ENCODE measurements at places on chromosomes 11 and 22.

- no peak for DNase-seq
Observed at GRCh38 chr11:20873054-20873453, 203.7 kb downstream of the NELL1 start.

DNA sequence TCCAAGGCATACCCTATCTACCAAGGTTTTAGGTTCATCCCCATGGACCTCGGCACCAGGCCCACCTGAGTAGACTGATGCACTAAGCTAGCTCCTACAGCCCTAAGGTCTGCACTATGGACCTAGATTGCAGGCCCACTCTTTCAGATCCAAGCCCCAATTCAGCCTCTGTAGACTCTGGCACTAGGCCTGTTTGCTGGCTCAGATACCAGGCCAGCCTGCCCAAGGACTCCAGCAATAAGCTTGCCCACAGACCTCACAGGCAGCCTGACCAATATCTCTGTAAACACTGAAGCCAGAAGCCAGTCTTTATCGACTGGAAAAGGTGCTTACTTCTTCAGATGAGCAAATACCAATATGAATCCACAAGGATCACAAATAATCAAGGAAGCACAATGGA, 411.3 kb downstream of the INSC start:
- DNase-seq = no peak

DNA sequence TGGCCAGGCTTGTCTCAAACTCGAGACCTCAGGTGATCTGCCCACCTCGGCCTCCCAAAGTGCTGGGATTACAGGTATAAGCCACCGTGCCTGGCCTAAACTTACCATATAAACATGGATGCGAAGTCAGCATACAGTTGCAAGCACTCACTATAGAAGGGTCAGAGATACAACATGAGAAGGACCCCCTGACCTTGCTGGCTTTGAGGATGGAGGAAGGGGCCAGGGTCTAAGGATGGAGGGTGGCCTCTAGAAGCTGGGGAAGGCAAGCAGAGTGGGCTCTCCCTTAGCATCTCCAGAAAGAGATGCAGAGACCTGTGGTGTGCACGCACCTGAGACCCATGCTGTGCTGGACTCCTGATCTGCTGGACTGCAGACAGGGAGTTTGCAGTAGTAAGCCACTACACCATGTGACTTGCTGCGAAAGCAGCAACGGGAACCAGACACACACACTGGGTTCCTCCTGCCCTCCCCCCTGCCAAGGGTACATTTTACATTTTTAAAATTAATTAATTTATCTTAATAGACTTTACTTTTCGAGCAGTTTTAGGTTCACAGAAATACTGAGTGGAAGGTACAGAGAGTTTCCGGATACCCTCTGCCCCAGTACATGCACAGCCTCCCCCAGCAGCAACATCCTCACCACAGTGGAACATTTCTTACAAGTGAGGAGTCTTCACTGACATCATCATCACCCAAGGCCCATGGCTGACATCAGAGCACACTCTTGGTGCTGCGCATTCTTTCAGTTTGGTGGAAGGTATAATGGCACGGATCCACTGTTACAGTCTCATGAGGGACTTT, 170.1 kb upstream of the B3GAT1 start:
- no peak for DNase-seq

GRCh38 chr22:38455530-38456271, 702 bp upstream of the KCNJ4 start:
- DNase-seq = no peak

DNA sequence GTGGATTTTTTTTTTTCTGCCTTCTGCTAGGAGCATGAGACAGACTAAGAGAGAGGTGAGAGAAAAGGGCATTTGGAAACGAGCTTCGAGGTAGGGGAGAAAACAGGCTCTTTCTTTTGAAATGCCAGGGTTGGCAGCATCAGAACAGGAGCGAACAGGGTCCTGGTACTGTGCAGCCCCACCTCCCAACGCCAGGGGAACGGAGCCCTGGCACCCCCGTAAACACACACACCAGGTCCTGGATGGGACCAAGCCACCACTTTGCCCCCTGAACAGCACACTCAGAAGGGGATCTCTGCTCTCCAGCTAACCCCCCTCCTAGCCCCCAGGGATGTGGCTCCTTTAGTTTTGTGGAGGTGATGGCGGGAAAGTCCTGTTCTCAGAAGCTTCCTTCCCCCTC, 127.1 kb downstream of the CTTN start:
- no peak for DNase-seq

DNA sequence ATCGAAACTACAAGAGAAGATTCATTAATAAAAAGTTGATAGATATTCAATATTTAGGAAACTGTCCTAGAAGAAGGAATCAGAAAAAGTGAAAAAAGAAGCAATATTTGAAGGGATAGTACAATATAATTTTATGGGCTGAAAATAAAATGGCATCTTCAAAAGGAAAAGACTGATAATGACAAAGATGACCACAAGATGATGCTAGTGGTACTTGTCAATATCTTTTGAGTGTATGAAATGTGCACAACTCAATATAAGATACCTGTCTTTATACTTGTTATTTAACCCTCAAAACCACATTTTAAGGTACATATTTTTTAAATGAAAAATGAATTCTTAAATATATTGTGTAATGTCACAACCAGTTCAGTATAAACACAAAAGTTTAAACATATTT, 1059.6 kb upstream of the RAG2 start:
- no peak for DNase-seq

DNA sequence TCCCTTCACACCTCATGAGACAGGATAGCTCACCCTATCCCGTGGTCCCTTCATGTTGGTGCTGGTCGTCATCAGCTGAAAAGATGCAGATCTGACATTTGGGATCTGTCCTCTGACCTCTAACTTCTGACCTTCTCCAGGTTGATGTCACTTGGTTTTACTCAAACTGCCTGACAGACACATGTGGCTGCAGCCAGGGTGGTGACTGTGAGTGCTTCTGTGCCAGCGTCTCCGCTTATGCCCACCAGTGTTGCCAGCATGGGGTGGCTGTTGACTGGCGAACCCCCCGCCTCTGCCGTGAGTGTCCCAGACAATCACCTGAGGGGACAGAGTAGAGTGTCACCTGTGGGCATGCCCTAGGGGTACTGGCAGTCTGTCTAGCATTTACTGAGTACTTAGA, 49.7 kb downstream of the OTOG start:
- no peak for DNase-seq

DNA sequence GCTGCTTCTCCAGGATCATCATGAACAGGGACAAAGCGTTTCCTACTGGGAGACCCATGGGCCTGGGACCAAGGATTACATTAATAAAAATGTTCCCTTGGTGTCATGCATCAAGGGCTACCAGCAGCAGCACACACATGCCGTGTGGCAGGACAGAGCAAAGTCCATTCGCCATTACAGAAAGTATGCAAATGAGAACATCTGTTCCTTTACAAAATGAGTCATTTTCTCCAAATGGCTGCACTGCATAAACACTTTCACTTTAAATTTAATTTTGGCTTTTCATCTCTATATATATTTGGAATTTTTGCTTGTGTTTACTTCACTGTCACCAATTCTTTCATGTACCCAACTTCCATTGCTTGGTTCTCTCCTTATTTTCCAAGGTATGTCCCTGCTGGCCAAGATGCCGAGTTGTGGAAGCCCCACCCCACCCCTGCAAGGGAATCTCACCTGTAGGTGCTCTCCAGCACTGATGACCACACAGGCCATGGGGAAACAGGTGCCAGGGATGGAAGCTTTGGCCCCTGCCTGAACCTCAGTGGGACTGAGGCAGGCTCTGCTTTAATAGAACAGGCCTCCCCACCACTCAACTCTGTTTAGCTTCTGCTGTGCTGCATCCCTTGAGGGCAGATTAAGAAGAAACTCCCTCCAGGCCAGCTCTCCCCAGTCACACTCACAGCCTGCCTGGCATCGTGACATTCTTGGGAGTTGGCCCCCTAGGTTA, 15.6 kb upstream of the GNAZ start:
- DNase-seq = no peak
